EL (cell line): ENCODE measurements at places on chromosomes 12 and 14.

GRCh38 chr14:92590176-92590575 is 76.6 kb downstream of the RIN3 start:
- no peak for DNase-seq

GRCh38 chr14:35861204-35861868 is 35.2 kb downstream of the BRMS1L start:
- DNase-seq = no peak

DNA sequence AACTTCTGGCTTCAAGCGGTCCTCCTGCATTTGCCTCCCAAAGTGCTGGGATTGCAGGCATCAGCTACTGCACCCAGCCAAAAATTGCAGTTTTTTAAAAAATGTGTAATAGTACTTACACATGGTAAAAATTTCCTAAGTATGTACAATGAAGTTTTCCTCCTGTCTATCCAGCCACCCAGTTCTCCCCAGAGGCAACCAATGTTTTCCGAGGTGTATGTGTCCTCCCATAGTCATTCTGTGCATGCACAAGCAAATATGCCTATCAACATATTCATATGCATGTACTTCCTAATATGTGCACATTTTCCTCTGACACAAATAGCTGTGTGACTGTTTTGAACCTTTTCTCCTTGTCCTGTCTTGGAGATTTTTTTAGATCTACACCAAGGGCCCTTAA is 195.0 kb downstream of the SLC5A8 start:
- DNase-seq = no peak

- peak; percentile 25 for DNase-seq
Measured at GRCh38 chr12:78392918-78393317, 471.7 kb upstream of the SYT1 start.

GRCh38 chr12:68199127-68199526 is 26.5 kb downstream of the IL26 start:
- DNase-seq = no peak

GRCh38 chr12:113108308-113108707 is 27.3 kb downstream of the RASAL1 start:
- no peak for DNase-seq

DNA sequence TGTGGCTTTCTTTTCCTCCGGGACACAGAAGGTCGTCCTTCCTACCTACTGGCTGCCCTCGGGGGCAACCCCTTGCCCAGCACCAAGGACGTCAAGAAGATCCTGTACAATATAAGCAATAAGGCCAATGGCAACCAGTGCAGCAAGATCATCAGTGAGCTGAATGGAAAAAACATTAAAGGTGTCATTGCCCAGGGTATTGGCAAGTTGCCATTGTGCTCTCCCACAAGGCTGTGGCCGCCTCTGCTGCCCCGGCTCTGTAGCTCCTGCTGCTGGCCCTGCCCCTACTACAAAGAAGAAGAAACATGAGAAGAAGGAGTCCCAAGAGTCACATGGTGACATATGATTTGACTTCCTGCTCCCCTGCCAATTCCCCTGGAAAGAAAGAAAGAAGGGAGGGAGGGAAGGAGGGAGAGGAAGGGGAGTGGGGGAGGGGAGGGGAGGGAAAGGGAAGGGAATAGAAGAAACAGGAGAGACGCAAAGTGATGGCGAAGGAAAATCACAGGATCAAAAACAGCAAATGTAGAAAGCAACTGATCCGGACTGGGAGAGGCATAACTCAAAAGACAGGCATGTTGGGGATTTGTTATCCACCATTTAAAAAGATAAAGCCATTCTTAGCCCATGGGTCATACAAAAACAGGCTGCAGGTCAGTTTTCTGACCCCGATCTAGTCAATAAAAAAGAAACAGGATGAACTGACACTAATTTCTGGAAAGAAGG is 61.3 kb upstream of the RESF1 start:
- DNase-seq = peak; percentile 9

GRCh38 chr12:115922952-115923564 is 354.4 kb downstream of the MED13L start:
- peak; percentile 11 for DNase-seq

DNA sequence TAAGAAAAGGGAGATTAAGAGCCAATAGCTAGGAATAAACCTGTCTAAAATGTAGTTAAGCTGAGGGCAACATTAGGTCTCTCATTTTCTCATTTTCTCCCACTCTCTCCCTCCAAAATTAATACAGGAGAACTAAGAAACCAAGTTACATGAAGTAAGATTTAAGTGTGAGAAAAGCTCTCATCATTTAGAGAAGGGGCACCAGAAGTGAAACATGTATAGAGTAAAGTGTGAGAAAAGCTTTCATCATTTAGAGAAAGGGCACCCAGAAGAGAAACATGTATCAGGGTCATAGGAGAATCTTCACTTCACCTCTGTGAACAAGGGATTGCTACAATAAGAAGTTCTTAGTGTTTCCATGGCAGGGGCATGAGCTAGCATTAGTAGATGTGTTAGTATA is 132.4 kb upstream of the CNTN1 start:
- DNase-seq = no peak

DNA sequence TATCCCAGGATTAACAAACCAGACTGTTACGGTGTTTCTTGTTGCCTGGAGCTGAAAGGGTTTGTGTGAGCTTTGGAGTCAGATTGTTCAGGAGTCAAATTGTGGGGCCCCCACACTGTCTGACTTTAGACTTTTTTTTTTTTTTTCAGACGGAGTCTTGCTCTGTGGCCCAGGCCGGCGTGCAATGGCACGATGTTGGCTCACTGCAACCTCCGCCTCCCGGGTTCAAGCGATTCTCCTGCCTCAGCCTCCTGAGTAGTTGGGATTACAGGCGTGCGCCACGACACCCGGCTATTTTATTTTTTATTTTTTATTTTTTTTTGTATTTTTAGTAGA is 847 bp downstream of the TSFM start:
- DNase-seq = no peak

GRCh38 chr12:102498471-102498870 is 18.1 kb upstream of the IGF1 start:
- DNase-seq = no peak

DNA sequence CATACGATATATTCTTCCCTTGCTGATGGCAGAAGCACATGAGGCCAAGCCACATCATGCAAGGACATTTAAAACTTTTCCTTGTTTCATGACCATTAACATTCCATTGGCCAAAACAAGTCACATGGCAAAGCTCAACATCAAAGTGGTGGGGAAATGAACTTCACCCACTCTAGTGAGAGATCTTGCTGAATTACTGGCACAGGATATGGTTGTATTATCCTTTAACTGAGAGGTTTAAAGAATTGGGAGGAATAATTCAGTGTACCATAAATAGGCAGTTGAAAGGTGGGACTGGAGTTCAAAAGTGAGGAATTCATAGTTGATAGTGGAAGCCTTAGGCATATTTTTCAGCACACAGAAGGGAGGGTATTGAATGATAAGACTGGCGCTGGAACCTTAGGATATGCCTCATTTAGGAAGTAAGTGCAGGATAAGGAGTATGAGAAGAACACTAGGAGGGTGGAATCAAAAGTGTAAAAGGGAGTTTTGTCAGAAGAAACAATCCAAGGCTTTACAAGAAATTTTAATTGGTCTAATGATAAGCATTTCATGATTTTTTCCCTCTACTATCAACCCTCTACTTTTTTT is 398.8 kb downstream of the C12orf75 start:
- no peak for DNase-seq

DNA sequence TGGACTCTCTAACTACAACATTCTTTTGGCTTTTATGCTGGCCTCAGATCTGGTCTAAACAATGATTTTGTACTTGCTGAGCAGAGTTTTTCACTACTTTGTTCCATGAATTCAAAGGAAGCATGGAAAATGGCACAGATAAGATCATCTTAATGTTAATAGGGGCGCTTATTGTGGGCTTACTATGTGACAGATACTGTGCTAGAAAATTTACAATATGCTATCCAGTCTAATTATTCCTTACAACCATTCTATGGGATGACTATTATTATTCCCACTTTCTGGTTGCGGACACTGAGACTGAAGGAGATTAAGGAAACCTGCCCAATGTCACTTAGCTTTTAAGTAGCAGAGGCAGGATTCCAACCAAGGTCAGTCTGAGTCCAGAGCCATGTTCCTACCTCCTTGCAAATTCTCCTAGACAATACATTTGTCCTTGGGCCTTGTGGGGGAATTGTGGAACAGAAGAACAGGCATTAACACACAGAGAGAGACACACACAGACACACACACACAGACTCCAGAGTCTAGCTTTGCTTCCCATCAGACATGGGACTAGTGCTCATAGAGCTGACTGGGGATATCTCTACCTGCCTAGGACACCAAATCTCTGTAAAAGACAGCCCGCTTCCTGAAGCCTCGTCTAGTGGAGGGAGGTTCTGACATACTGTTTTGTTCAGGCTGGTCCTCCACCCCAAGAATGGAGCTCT is 107.7 kb downstream of the SLC38A1 start:
- DNase-seq = no peak

GRCh38 chr14:40806471-40806870 is 800.2 kb upstream of the LRFN5 start:
- DNase-seq = no peak

GRCh38 chr12:68435816-68436215 is 103.7 kb upstream of the MDM1 start:
- no peak for DNase-seq

DNA sequence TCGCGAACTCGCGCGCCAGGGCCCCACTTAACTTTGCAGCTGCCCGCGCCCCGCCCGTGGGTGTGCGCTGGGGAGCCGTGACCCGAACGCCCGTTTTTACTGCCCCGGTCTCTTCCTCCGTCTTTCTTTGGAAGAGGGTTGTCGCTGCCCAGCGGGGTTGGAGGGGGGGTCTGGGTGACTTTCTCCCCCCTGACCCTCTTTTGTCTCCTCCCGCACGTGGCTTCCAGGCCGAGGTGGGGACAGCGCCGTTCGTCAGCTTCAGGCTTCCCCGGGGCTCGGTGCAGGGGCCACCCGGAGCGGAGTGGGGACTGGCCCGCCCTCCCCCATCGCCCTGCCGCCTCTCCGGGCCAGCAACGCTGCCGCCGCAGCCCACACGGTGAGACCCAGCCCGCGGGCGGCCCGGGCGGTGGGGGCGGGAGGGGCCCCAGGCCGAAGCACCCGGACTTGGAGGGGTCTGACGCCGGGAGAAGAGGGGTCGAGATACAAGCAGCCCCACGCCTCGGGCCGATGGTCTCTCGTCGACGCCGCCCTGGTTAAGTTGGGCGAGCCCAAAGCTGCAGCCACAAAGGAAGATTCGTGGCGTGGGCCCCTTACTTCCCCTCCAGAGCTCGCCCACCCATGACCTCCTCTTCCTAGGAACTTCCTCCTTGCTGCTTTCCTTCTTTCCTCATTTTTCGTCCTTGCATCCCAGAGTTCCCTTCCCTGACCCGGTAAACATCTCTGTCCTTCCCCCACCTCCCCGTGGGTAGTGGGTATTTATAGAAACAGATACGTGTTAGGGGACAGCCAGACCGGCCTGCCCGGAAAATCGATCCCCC is 1.2 kb downstream of the DYRK2 start:
- DNase-seq = peak; percentile 21

- peak; percentile 41 for DNase-seq
Measured at GRCh38 chr12:51846911-51847642, 1.4 kb downstream of the FIGNL2 start.

- peak; percentile 31 for DNase-seq
Measured at GRCh38 chr12:121120323-121120722, 12.4 kb upstream of the P2RX7 start.

DNA sequence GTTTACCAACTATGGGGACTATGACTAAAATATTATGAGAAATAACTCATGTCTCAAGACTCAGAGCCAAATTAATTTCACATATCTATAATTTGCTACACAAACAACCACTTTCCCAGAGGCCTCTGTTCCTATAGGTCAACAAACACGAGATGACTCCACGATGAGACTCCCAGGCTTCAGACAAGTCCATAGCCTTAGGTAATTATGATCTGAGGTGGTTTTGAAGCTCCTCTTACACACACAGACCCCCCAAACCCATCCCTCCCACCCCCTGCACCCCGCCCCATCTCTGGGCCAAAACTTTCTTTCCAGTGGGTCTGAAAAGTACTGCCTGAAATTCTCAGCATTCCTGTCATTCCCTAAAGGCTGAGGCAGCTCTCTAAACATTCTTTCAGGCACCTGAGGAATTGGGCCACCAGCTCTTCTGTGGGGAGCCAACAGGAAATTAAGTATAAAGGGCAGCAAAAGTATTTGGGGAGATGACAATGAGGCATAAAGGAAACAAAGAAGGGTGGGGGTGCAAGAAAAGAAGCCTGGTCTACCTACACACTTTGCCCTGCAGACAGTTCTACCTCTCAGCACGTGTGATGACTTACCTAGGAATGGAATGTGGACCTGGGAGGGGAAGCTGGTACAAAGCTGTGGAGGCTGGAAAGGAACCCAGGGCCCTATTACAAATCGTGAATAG is 143.6 kb downstream of the PAWR start:
- DNase-seq = peak; percentile 97

GRCh38 chr12:29907461-29907860 is 123.7 kb upstream of the TMTC1 start:
- DNase-seq = no peak

DNA sequence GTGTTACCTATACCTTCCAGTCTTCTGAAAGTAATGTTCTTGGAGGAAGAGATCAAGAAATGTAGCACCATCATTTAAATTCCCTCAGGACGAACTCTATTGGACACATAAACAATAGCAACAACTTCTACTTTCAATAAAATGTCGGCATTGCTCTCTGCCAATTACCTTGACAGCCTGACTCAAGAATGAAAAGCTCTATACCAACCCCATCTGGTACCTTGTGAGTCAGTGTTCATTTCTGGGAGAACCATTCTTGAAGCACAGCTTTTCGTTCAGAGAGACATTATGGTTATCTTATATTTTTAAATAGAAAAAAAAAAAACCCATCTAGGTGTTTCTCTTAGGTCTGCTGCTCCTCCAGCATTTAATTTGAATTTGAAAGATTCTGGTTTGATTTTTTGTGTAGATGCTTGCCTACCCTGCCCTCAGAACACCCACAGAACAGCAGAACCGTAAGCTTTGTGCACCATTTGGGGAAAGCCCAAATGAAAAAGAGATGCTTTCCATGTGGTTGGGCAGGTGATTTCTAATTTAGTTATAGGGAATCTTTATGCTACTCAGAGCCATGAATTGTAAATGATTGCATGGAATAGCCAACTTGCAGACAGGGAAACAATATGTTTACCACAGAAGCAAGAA is 156.0 kb downstream of the SAMD4A start:
- peak; percentile 26 for DNase-seq

DNA sequence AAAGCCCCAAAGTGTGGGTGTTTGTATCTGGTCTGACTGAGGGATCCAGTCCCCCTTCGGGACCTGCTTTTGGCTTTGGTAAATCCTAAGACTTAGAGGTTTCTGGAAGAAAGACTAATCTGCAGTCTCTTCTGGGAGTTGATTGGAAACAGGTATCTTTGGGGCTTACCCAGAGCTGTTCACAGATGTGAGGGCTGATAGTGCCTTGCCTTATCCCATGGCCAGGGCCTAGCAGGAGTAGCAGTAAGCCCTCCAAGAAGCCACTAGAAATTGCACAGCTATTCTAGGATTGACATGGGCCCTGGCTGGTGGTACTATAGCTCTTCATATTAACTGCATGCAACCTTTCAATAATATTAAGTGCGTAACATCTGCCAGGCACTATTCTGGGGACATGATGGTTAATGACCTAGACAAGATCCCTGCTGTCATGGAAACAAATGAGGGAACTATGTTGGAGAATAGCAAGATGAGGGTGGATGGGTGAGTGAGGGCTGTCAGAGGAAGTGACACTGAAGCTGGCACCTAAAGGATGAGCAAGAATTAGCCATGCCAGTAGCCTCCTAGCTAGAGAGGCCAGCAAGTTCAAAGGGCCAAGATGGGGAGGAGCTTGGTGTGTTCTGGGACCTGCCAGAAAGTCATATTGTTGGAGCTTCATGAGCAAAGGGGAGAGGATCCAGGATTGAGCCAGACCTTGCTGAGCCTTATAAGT is 71.7 kb downstream of the CRADD start:
- DNase-seq = no peak

- no peak for DNase-seq
Measured at GRCh38 chr12:27502021-27502435, 22.0 kb upstream of the PPFIBP1 start.
